Neural crest cell (in vitro differentiated cells): ENCODE measurements at places on chromosomes 6 and 20. TPM values are rescaled to one million over a fixed set of nuclear protein-coding genes. Genes with fewer than 3 reads are reported as not detected.

- no peak for DNase-seq
Measured at GRCh38 chr6:52557389-52558265, 19.2 kb downstream of the TRAM2 start.

Gene PGC
- total RNA-seq: not detected in 2 replicates

- DNase-seq: no peak
Measured at GRCh38 chr6:14619419-14619781, 501.8 kb downstream of the CD83 start.

DNA sequence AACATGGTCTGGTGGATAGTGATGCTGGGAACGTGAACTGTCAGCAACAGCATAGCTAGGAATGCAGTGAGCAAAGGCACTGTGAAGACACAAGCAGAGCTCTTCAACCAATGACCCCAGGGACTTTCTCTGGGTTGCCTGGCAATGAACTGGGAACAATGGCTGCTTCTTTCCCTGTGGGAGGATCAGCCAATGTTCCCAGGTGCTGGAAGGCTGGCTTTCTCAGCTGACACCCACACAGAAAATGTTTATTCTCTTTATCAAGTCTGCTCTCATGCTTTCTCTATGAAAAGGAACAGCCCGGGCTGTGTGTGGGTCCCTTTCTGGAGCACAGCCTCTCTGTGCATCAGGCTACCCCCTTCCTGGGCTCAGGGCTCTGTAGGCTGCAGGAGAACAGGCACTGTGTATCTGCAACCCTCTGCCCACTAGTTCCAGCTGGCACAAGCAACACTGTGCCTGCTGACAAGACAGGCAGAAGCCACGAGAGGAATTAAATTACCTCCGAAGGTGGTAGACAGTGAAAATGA, 54.2 kb downstream of the HFE start:
- no peak for DNase-seq

DNA sequence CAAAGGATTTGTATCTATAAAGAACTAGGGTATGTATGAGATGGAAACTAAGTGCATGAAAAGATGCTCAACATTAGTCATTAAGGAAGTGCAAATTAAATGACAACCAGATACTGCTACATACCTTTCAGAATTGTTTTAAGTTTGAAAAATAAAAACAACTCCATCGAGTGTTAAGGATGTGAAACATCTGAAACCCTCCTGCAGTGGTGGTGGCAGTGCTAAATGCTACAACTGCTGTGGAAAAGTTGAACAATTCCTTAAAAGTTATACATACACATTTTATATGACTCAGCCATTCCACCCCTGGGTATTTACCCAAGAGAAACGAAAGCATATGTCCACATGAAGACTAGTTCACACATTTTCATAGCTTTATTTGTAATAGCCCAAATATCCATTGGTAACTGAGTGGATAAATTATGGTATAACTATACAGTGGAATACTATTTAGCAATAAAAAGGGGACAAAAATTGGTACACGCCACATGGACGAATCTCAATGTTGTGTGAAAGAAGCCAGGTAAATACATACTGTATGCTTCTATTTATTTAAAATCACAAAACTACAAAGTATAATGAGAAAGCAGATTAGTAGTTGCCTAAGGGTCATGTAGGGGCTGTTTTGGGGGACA, 10.6 kb downstream of the ARMH2 start:
- no peak for DNase-seq

Gene BPIFB3
- total RNA-seq: not detected in 2 replicates

GRCh38 chr6:168071620-168072019, 7.4 kb downstream of the FRMD1 start:
- DNase-seq: no peak

DNA sequence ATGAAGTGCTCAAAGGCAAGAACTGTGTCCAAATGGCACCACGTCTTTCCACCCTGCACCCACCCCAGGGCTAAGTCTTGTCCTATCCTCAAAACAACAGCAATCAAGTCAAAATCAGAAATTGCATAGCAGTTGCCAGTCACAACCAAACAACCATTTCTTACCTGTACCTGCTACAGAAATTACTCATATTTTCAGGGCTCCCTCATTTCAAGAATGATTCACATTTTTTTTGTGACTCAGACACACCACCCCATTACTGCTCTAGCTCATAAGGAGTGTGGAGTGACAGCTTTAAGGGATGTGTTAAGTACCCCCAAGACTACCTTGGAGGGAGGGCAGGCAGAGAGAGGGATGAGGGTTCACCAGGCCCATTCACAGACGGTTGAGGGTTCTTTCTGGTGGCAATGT, 111.7 kb downstream of the TRERF1 start:
- no peak for DNase-seq

DNA sequence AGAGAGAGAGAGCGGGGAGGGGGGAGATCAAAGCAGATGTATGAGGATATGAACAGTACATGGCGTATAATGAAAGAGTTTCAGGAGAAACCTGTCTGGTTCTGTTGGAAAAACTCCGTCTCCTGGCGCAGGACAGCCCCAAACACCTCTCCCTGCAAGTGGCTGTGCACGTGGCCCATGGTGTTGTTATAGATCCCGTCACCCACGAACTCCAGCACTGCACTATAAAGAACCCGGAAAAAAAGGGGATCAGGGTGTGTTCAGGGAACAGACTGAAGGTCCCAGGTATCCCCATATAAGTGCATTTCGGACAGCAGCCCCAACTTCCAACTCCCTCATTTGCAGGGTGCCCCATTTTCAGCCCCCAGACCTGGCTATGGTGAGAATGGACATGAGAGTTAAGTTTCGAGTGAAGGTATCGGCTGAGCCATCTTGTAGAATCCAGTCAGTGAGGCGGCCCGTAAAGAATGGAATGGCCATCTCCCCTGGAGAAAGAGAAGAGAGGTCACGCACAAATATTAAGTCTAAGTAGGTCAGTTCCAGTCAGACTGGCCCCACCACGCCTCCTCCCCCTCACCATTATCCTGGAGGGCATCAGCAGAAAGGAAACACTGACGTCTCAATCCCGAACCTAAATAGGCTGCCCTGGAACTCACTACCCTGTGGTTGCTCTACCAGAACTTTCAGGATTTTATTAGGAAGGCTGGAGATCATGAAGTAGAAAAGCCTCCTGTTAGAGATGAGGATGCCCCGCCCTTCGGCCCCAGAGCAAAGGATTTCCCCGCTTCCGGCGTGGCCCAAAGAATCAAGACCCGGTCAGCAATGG, 1.3 kb downstream of the TAP1 start:
- DNase-seq: no peak

GRCh38 chr6:144129469-144129868, 20.8 kb upstream of the STX11 start:
- DNase-seq: no peak

- DNase-seq: no peak
Measured at GRCh38 chr6:11208267-11208666, 24.2 kb downstream of the NEDD9 start.

DNA sequence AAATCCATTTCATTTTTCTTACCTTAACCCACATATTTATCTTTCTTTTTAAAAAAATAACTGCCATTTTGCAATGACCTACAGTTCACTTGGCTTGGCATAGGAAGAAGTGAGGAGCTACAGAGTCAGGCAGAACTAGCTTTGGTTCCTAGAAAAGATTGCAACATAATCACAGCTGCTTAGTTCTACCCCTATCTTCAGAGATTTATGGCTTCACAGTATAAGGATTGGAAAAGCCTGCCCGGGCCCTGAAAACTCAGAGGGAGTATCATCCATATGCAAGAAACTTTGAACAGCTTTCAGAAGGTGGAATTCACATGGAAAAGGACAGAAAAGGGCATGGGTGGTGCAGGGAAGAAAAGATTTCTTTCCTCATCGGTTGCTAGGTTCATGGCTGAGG, 774.3 kb upstream of the CHD6 start:
- DNase-seq: no peak

- DNase-seq: no peak
Measured at GRCh38 chr20:40667503-40667902, 21.5 kb downstream of the MAFB start.

- no peak for DNase-seq
Measured at GRCh38 chr6:121393731-121394505, 41.5 kb upstream of the GJA1 start.

DNA sequence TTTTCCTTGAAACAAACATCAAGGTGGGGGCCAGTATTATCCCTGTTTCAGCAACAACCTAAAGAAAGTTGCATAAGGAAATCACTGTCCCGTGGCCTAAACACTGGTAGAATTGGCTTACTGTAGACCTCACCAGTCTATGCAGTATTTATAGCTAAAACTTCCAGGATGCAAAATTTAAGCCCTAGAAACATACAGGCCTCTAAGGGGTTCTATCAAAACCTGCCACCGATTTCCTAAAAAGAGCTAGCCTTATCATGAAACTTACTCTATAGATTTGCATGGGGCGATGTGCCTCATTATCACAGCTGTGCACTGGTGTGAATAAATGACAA, 84.3 kb upstream of the FOXQ1 start:
- no peak for DNase-seq

GRCh38 chr20:21557241-21558020, 43.6 kb upstream of the NKX2-2 start:
- DNase-seq: no peak

- DNase-seq: no peak
Measured at GRCh38 chr20:60095456-60095855, 137.2 kb downstream of the CDH26 start.

Gene CASS4
- 0.14 and 0.16 TPM in 2 replicates for total RNA-seq

GRCh38 chr20:58853976-58854637, 1.6 kb downstream of the GNAS start:
- DNase-seq: no peak

DNA sequence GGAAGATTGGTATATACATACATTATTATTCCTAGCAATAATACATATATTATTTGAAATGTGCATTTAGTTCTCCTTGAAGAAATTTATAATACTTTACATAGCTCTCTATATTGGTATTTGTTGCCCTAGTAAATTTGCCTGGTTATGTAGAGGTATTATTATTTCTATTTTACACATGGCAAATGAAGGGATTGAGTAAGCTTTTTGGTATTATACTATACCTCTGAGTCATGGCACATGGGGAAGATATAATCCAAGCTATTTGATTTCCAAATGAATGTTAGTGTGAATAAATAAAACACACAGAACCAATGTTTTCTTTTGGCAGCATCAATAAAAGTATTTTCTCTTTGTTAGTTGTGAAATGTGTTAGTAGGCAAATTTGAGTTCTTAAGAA, 409.6 kb upstream of the SLC35B3 start:
- DNase-seq: no peak

DNA sequence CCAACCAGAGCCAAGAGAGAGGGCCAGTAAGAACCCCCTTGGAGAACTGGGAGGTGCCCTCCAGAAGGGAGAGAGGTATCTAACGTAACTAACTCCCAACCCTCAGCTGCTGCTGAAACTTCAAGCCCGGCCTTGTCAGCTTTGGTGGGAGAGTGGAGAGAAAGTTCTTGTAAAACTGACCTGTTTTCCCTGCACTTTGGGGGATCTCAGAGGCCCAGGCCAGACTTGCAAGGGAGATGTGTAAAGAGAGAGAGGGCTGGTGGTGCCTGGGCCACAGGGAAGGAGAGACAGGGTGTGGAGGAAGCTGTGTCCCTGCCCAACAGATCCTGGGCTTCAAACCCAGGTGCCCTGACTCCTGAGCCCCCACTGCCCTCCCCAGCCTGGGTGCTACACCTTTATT, 17.3 kb upstream of the IP6K3 start:
- no peak for DNase-seq

- no peak for DNase-seq
Measured at GRCh38 chr6:44117397-44118128, 9.7 kb downstream of the MRPL14 start.

DNA sequence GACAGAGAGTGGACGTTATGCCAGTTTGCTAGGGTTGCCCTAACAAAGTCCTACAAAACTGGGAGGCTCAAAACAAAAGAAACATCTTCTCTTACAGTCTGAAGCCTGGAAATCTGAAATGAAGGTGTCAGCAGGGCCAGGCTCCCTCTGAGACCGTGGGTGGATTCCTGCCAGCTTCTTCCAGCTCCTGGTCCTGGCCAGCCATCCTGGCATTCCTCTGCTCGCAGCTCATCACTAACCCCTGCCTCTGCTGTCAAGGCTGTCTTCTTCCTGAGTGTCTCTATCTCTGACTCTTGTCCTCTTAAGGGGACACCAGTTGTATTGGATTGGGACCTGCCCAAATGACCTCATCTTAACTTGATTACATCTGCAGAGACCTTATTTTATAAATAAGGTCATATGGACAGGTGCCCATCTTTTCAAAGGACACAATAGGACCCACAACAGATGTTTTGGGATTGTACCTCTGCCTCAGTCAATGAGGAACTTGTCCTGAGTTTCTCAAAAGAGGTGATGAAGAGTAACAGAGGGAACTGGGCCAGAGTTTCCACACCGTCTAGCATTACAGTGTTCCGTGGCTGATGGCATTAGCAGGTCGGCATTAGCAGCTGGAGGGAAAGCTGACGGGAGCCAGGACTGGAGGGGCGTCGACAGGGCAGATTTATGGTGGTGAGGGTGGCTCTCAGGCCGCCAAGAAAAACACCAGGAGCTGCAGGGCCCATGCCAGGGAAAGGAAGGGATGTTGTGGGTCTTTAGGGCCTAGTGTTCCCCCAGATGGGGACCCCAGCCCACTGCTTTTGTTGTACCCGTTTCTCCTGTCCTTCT, 157.3 kb downstream of the TBXT start:
- DNase-seq: no peak
